ENCODE measurements at places on chromosomes 16 and 17.
A peak's percentile ranks its signal among the peaks of the same experiment; 100 is the strongest.

GRCh38 chr17:62965174-62965685 is 805 bp upstream of the TANC2 start:
- no peak for DNase-seq

DNA sequence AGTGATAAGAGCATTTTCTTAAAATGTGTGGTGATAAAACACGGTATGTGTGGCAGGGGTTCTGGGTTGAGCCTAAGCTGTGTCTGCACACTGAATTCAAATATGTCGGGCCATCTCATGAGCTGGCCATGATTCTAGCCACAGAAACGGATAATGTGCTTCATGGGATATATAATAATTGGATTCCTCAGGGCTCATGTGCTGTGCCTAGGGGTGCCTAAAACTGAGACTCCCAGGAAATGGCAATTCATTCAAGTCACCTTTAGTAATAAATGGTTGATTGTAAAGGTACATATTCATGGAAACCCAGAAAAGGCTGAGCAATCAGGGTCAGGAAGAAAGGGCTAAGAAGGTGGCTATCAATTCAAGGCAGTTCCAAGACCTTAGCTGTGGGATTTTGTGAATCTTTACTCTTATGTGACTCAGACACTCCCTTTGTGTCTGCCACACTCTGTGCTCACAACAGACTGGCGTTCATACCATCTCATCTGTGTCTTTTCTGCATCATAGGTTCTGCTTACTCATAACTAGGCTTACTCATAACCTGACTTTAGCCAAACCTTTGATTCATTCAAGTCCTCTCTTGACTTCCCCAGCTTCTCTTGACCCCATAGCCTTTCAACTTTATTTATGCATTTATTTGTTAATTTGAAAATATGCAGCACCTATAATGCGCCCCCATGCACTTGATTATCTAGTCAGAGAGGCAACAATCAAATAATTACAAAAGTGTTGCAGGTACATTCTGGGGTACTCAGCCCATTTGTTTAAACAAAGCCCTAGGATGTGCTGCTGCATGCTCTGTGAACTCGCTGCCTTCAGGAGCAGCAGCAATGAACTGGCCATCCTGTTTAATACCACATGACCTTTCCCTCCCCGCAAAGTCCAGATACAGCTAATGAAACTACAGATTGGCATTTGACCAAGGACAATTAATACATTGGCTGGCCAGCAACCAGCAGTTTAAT is 28.4 kb upstream of the MED13 start:
- no peak for DNase-seq

GRCh38 chr17:45825792-45826191 is 18.9 kb upstream of the SPPL2C start:
- DNase-seq, result no peak

DNA sequence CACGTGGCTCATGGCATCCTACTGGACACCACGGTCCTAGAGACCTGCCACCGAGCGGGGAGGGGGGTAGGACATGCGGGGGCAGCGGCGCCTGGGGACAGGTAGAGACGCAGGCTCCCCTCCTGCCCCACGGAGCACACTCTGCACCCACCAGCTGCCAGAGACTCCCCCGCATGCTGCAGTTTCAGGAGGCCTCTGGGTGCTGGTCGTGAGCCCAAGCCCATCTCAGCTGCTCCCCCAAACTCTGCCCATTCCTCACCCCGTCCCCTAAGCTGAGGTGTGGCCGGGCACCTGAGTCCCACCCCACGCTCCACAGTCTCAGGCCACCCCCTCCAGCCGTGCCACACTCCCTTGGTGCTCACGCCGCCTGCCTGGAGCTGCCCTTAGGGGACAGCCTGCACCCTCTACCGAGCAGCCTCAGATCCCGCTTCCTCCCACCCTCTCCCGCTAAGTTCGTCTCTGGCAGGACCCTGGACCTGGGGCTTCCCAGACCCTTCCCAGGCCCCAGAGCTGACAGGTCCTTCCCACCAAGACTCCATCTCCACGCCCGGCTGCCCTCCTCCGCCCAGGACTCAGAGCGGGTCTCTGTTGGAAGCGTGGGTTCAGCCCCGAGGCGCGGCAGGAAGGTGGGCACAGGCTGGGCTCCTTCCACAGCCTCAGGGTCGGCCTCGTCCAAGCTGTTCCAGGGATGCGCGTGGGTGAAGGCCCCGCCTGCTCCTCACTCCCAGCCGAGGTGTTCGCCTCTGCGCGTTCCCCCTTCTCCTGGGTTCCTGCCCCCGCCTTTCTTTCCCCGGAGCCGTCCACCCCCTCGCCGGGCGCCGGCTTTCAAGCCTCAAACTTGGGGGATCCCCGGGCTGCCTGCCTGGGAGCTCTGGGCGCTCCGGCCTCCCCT is 1.3 kb downstream of the RAB40B start:
- no peak for DNase-seq

DNA sequence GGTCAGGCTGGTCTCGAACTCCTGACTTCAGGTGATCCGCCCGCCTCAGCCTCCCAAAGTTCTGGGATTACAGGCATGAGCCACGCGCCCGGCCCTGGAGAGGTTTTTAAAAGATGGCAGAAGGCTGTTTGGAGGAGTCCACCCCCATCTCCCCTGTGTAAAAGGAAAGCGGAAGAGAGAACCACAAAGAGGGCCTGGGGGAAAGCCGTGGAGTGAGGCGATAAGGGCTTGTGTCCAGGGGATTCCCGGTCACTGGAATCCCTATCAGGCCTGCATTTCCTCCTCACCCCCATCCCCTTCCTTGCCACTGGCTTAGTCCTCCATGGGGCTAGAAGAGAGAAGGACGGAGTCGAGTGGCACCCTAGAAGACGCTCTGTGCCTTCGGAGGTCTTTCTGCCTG is at the start of gene GP1BA:
GP1BA (plus strand) TSS at position 315 of the 400 bp plus-strand sequence. CDS start 328 bp downstream, outside the sequence.
- no peak for DNase-seq

GRCh38 chr17:51764387-51764971 is 394.0 kb downstream of the CA10 start:
- peak; percentile 15 for DNase-seq

DNA sequence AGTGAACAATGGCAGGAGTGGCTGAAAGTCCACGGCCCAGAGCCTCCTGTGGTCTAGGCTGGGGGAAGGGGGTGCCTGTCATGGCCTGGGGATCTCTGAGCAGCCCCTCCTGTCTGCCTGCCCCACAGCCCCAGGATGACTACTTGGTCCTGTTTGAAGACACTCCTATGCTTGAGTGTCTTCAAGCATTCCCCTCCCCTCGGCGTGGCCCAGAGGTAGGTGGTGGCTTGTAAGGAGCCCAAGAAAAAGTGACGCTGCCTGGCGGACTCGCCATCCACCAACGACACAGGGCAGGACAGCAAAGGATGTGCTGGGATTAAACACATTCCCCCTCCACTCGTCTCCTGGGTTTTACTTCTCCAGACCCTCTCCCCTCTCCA is 5.7 kb downstream of the SULT1A1 start:
- no peak for DNase-seq

DNA sequence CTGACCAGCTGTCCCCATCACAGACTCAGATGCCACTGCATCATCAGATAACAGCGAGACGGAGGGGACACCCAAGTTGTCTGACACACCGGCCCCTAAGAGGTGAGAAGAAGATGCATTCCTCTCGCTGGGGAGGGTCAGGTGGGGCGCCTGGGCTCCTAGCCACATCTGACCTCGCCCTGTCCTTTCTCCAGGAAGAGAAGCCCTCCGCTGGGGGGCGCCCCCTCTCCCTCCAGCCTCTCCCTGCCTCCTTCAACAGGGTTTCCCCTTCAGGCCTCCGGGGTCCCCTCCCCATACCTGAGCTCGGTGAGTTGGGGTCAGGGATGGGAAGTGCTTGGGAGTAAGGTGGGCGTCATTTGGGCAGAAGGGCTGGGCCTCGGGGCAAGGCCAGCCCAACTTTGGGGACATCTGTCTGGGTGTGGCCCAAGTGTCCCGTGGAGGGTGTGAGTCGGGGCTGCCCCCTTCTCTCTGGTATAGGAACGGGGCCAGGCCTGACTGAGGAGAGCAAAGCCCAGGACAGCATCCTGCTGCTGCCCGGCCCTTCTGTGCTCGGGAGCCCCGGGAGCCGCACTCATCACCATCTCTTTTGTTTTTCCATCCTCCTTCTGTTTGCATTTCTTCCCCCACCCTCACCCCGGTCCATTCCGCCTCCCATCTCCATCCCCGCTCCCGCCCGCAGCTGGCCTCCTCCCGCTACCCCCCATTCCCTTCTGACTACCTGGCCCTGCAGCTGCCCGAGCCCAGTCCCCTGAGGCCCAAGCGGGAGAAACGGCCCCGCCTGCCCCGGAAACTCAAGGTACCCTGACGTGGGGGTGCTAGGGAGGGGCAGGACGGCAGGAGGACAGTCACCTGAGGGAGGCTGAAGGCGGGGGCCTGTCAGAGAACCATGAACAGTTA is 4.9 kb downstream of the INO80E start:
- DNase-seq, result no peak

- no peak for DNase-seq
These were observed 527 bp upstream of the MGAT5B start for GRCh38 chr17:76867578-76868175.

- DNase-seq, result no peak
These were observed 3.9 kb upstream of the BIRC5 start for GRCh38 chr17:78210111-78210510.
